ENCODE measurements at places on chromosomes 4 and X.

- H3K4me3 ChIP-seq, result peak overlapping the region; percentile 30
- no peaks in the 10 kb centered on the region for H3K27me3 ChIP-seq
- peaks cover 17% of the 10 kb centered on the region for H3K4me1 ChIP-seq
- peaks cover 6% of the 10 kb centered on the region for H3K36me3 ChIP-seq
Observed at GRCh38 chrX:72201836-72202536, 20.4 kb downstream of the PIN4 start.

GRCh38 chrX:133185938-133186337 lies 32.2 kb downstream of the TFDP3 start:
- H3K27ac ChIP-seq, result no peak overlapping the region
- no peak overlapping the region for H3K4me3 ChIP-seq
- H3K36me3 ChIP-seq, result no peaks in the 10 kb centered on the region
- no peaks in the 10 kb centered on the region for H3K27me3 ChIP-seq
- no peaks in the 10 kb centered on the region for H3K4me1 ChIP-seq

GRCh38 chrX:72037601-72038000 lies 94.1 kb downstream of the RTL5 start:
- no peaks in the 10 kb centered on the region for H3K36me3 ChIP-seq
- no peak for DNase-seq
- H3K4me1 ChIP-seq, result no peaks in the 10 kb centered on the region

DNA sequence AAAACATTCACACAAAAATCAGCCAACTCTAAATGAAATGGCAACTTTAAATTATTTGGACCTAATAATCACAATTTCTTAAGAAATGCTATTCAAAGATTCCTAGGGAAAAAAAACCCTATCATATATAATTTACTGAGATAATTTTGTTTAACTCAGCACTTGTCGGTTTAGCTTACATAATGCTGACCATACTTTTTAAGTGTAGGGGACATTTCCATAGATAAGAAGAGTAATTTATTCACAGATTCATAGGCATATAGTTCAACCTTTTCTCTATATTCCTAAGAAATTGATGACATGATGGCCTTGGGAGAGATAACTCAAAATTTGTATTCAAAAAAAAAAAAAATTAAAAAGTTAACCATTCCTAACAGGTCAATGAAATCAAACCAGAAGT lies 260.8 kb upstream of the PGRMC2 start:
- H3K27ac ChIP-seq, result no peak overlapping the region
- DNase-seq, result no peak
- H3K27me3 ChIP-seq, result no peaks in the 10 kb centered on the region
- H3K4me1 ChIP-seq, result peaks cover 7% of the 10 kb centered on the region
- no peaks in the 10 kb centered on the region for H3K36me3 ChIP-seq
- no peak overlapping the region for H3K4me3 ChIP-seq

DNA sequence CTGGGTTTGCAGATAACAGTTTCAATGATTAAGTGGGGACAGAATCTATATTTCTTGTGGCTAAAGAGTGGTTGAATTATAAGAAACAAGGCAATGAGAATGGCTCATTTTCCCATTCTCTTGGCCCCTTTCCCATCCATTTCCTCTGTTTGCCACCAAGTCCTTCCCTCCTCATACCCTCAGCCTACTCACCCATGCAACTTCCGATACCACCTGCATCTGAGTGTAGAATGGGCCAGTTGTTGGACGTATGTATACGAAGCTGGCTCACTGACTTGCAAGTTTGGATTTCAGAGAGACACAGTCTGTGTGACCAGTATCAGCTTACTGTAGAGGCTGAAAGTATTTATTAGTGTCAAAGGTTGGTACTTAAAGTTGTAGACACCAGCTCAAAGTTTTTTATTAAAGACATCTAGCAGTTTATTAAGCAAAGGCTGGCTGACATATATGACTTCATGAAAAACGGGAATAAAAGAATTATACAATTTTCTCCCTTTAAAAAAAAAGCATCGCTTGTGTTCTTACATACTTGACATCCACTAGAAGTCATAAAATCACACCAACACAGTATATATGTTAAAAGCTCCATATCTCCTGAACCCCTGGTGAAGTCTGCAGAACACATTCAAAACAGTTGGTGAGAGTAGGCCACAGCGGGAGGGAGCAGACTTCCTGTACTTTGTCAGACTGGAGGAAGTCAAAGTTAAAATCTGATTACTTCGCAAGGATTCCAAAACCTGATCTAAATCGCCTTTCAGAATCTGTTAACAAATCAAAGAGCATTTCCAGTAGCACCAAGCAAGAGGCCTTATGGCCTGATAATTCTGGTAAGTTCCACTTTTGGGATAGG lies 22.4 kb upstream of the STIM2 start:
- no peaks in the 10 kb centered on the region for H3K36me3 ChIP-seq
- H3K27ac ChIP-seq, result no peak overlapping the region
- H3K27me3 ChIP-seq, result no peaks in the 10 kb centered on the region
- peak; percentile 37 for DNase-seq
- H3K4me3 ChIP-seq, result no peak overlapping the region

GRCh38 chr4:41120297-41121217 lies 93.8 kb downstream of the APBB2 start:
- no peaks in the 10 kb centered on the region for H3K27me3 ChIP-seq
- H3K36me3 ChIP-seq, result no peaks in the 10 kb centered on the region
- peaks cover 14% of the 10 kb centered on the region for H3K4me1 ChIP-seq
- H3K4me3 ChIP-seq, result no peak overlapping the region

GRCh38 chrX:43868791-43869190 lies 13.5 kb downstream of the MAOB start:
- H3K36me3 ChIP-seq, result no peaks in the 10 kb centered on the region
- no peak overlapping the region for H3K27ac ChIP-seq
- no peak for DNase-seq

GRCh38 chr4:110629214-110629754 lies 6.4 kb upstream of the PITX2 start:
- no peaks in the 10 kb centered on the region for H3K36me3 ChIP-seq
- no peak overlapping the region for H3K27ac ChIP-seq
- H3K4me3 ChIP-seq, result no peak overlapping the region
- H3K4me1 ChIP-seq, result no peaks in the 10 kb centered on the region
- no peak for DNase-seq

DNA sequence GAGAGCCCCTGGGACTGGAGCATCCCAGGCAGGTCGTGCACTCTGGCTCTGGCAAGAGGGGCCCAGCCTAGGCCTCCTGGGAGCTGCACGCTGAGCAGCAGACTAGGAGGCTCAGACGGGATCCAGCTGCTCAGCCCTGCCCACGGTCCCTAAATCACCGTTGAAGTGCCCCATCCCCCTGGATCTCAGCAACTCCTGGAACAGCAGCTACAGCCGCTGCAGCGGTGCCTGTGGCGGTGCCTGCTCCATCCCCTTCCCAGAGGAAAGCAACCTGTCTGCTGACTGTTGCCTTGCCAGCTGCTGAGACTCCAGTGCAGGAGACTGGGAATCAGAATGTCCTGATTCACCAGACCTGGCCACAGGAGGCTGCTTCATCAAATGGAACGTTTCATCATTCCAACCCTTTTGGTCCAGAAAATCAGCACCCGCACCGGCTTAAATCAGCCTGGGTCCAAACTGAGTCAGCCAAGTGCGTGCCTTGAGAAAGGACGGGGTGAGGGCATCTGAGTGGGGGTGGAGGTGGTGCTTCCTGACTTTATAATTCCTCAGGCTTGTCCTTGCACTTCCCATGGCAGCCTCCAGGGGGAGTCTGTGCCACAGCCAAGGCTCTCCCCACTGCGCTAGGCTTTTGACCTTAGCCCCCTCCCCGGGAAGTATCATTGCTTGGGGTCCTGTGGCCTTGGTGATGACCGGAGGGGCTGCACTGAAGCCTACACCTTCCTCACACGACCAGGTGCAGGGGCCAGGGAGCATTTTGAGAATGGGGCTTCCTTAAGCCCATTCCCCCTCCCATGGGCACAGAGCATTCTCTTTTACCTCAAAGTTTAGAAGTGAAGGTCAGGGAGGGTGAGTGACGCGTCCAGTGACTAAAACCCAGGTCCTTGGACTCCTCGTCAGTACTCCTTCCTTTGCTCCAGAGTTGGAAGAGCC lies 6.5 kb downstream of the ZNF185 start:
- H3K4me1 ChIP-seq, result peaks cover 4% of the 10 kb centered on the region
- H3K27ac ChIP-seq, result peak overlapping the region; percentile 3
- H3K27me3 ChIP-seq, result no peaks in the 10 kb centered on the region
- no peaks in the 10 kb centered on the region for H3K36me3 ChIP-seq

DNA sequence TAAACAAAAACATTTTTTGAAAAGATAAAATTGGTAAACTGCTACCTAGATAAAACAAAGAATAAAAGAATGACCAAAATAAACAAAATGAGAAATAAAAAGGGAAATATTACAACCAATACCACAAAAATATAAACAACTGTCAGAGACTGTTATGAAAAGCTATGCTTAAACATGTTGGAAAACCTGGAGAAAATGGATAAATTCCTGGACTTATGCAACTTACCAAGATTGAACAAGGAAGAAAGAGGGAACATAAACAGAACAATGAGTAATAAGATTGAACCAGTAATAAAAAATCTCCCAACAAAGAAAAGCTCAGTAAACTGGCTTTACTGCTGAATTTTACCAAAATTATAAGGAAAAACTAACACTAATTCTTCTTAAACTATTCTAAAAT lies 518.7 kb downstream of the GRXCR1 start:
- H3K27me3 ChIP-seq, result no peaks in the 10 kb centered on the region
- H3K4me1 ChIP-seq, result no peaks in the 10 kb centered on the region
- DNase-seq, result no peak
- H3K36me3 ChIP-seq, result no peaks in the 10 kb centered on the region

- no peak for DNase-seq
- no peak overlapping the region for H3K4me3 ChIP-seq
- no peaks in the 10 kb centered on the region for H3K36me3 ChIP-seq
- H3K27me3 ChIP-seq, result no peaks in the 10 kb centered on the region
Observed at GRCh38 chr4:55127521-55127920, 2.1 kb upstream of the KDR start.

DNA sequence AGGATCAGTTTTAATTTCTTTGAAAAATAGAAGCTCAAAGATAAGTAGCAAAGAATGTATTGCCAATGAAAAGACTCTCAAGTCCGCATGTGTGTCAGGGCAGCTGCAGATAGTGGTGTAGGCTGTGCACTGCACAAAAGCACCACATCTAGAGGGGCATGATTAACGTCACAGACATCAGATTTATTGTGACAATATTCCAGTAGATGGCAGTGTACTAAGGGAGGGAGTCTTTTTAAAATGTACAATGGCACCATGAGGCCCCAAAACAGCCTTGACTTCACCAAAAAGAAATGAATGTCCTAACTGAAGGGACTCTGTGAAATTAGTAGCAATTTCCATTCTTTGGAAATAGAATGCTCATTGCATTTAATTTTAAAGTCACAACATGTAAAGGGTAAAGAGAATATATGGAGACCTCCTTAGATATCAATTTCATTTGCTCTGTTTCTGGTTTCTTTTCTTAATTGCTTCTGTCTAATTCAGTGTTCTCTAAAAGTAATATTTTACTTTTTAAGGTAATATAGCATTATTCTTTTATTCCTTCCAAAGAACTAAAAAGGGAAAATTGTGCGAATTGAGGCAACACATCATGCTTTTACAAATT lies 98.4 kb downstream of the ZNF827 start:
- no peaks in the 10 kb centered on the region for H3K27me3 ChIP-seq
- DNase-seq, result peak; percentile 67
- H3K36me3 ChIP-seq, result no peaks in the 10 kb centered on the region
- H3K4me3 ChIP-seq, result no peak overlapping the region
- peaks cover 28% of the 10 kb centered on the region for H3K4me1 ChIP-seq

GRCh38 chr4:15159477-15160019 lies 157.3 kb downstream of the CPEB2 start:
- no peak overlapping the region for H3K27ac ChIP-seq
- no peak for DNase-seq
- H3K36me3 ChIP-seq, result no peaks in the 10 kb centered on the region
- no peak overlapping the region for H3K4me3 ChIP-seq
- H3K27me3 ChIP-seq, result peaks cover 6% of the 10 kb centered on the region

GRCh38 chrX:48683411-48683982 lies at the start of gene WAS:
Gene WAS (plus strand): TSS chrX:48683799. CDS start chrX:48683854, 55 bp downstream.
- no peak within 1 kb of the TSS for H3K27ac ChIP-seq
- H3K27me3 ChIP-seq, result peaks cover 2% of the 10 kb centered on the region
- no peaks in the 10 kb centered on the region for H3K4me1 ChIP-seq
- no peaks in the 10 kb centered on the region for H3K36me3 ChIP-seq
- H3K4me3 ChIP-seq, result no peak within 1 kb of the TSS

DNA sequence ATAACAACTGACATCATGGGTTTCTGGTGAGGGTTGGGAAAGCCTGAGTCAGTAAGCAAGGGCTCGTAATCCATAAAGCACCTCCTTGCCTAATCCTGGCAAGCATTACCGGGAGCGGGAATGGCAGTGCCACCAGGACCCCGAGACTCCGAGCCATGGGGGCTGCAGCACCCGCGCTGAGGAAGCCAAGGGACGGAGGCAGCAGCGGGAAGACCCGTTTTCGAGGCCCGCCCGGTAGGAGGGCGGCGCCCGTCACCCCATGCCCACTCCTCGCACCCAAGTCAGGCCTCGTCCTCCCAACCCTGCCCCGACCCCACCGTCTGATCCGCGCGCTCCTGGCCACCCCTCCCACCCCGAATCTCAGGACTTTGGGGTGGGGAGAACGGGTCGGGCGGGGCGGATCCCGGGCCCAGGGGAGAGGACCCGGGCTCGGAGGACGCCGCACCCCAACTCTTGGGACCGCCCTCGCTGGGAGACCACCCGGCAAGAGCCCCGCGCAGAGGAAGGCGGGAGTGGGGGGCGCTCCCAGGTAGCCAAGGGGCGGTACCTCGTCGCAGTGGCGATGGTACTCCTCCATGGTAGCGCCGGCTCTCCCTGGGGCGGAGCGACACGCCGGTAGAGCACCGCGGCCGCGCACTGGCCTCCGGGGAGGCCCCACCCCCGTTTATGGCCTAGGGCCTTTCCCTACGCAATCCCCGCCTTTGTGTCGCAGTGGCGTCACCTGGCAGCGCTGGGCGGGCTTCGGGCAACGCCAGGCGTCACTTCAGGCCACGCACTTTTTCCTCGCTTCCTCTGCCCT lies at the start of gene DYNLT3:
Gene DYNLT3, minus strand, starts transcription at position 638 of the 799 bp plus-strand sequence. Its CDS starts 61 bp downstream, at position 577.
- no peaks in the 10 kb centered on the region for H3K27me3 ChIP-seq
- H3K36me3 ChIP-seq, result no peaks in the 10 kb centered on the region
- peak within 1 kb of the TSS; percentile 48 for H3K27ac ChIP-seq
- H3K4me3 ChIP-seq, result peak within 1 kb of the TSS; percentile 74
- H3K4me1 ChIP-seq, result peaks cover 3% of the 10 kb centered on the region
- DNase-seq, result peak; percentile 83

GRCh38 chrX:149185087-149185486 lies 320.0 kb downstream of the IDS start:
- H3K27me3 ChIP-seq, result no peaks in the 10 kb centered on the region
- no peak overlapping the region for H3K27ac ChIP-seq
- H3K36me3 ChIP-seq, result no peaks in the 10 kb centered on the region
- H3K4me1 ChIP-seq, result no peaks in the 10 kb centered on the region

- no peak for DNase-seq
- no peaks in the 10 kb centered on the region for H3K27me3 ChIP-seq
- H3K36me3 ChIP-seq, result no peaks in the 10 kb centered on the region
- no peaks in the 10 kb centered on the region for H3K4me1 ChIP-seq
- H3K27ac ChIP-seq, result no peak overlapping the region
Observed at GRCh38 chr4:16652732-16653305, 245.6 kb downstream of the LDB2 start.

DNA sequence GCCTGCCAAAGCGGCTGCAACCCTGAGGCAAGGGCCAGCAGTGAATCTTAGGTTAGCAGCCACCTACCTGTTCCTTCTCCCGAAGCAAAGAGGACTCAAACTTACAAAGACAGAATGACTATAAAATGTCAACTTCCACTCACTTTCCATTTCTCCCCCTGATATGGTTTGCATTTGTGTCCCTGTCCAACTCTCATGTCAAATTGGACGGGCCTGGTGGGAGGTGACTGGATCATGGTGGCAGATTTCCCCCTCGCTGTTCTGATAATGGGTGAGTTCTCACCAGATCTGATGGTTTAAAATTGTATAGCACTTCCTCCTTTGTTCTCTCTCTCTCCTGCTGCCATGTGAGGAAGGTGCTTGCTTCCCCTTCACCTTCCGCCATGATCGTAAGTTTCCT lies 35.3 kb upstream of the TMEM154 start:
- no peak overlapping the region for H3K27ac ChIP-seq
- H3K27me3 ChIP-seq, result no peaks in the 10 kb centered on the region
- no peaks in the 10 kb centered on the region for H3K36me3 ChIP-seq
- H3K4me1 ChIP-seq, result no peaks in the 10 kb centered on the region

All from endothelial cell of umbilical vein (primary cell).